ENCODE measurements at places on chromosomes 6 and 20.

DNA sequence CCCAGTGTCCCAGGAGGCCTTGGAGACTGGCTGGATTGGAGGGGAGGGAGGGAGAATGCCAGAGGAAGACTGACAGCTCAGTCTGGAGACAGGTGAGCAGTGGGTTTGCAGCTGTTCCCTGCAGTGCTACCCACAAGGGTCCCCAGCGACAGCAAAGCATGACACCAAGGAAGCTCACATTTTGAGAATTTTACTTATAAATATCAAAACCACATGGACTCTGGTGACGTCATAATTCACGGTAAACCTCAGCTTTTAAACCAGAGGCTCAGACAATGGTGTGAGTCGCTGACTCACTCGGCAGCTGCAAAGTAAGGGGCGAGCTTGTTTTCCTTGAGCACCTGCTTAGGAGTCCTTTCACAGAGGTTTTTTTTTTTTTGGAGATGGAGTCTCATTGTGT is 65.2 kb downstream of the THBS2 start:
- DNase-seq = no peak

DNA sequence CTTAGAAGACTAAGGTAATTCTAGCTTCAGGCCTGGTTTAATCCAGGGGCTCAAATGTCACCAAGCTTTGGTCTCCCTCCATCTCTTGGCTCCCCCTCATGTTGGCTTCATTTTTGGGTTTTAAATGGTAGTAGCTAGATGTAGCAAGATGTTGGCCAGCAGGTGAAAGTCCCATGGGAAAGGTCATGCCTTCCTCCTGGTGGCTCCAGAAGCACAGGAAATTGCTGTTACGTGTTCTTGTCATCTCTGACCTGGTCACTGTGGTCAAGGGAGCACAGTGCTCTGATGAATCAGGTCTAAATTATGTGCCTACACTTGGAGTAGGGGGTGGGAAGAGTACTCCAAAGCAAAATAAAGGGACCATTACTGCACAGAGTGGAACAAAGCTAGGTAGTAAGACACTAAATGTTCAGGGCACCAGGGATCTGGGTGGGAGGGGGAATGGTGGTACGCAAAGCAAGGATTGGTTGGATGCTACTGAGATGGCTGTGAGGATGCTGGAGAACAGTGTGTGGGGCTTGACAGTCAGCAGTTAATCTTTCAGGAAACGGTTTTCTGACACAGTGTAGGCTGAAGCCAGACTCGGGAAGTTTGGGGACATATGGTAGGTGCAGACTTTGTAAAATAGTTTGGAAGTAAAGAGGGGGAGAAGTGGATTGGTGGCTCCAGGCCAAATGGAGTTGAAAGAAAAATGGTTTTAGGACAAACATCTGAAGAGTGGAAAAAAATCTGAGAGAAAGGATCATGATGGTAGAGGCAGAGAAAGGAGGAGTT is 30.1 kb downstream of the CDS2 start:
- DNase-seq = no peak

GRCh38 chr6:58113960-58114359 is 796.5 kb downstream of the PRIM2 start:
- no peak for DNase-seq

DNA sequence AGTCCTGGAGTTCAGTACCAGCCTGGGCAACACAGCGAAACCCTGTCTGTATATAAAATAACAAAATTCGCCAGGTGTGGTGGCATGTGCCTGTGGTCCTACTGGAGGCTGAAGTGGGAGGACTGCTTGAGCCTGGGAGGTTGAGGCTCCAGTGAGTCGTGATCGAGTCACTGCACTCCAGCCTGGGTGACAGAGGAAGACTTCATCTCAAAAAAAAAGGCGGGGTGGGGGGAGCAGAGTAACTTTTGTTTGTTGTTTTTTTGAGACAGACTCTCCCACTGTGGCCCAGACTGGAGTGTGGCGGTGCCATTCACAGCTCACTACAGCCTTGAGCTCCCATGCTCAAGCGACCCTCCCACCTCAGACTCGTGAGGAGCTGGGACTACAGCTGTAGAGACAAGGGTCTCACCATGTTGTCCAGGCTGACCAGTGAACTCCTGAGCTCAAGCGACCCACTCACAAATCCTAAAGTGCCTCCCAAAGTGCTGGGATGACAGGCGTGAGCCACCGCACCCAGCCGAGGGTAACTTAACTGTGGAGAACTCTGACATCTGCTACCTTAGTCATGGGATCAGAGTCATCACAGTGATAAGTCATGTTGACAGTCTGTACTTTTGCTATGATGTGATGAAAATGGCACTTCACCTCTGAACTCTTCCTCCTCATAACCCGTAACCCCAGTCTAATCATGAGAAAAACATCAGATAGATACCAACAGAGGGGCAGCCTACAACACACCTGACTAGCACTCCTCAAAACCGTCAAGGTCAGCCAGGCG is 16.5 kb downstream of the PEDS1 start:
- DNase-seq = no peak

- DNase-seq = no peak
Observed at GRCh38 chr6:151060096-151060765, 179.5 kb upstream of the AKAP12 start.

DNA sequence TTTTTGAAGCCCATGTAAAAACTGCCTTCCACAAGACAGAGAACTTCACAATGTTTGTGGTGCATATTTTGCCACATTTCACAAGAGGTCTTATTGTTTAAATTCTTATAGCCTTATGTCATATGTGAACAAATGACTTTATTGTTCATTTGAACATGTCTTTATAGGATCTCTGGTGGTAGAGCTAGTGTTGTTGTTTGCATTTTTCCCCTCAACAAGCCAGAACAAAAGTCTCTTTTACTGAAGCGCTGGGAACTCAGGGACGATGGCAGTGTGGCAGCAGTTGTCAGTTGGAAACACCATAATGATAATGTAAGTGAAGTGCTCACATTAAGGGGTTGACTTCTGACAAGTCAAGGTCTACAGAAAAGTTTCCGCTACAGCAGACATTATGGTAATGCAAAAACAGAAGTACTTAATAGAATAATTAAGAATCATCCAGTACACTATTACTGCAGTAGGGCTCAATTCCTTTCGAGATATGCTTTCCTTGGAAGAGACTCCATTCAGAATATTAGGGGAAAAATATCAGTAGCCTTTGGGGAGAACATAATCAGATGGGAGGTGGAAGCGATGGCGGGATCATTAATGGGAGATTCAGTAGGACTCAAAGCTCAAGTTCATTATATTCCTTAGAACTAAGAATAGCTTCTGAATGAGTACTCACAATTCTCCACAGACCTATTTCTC is 180.0 kb downstream of the GJA10 start:
- no peak for DNase-seq

GRCh38 chr6:15575357-15576033 is 87.3 kb downstream of the DTNBP1 start:
- DNase-seq = no peak

GRCh38 chr20:63856098-63856511 is 5.2 kb upstream of the ABHD16B start:
- DNase-seq = no peak

DNA sequence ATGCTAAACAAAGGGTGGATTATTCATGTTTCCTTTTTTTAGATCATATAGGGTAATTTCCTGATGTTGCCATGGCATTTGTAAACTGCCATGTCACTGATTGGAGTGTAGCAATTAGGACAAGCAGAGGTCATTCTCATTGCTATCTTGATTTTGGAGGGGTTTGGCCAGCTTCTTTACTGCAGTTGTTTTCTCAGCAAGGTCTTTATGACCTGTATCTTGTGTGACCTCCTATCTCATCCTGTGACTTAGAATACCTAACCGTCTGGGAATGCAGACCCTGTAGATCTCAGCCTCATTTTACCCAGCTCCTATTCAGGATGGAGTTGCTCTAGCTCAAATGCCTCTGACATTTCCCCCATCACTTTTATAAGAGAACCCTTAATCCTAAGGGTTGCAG is 53.6 kb downstream of the CDS2 start:
- no peak for DNase-seq

DNA sequence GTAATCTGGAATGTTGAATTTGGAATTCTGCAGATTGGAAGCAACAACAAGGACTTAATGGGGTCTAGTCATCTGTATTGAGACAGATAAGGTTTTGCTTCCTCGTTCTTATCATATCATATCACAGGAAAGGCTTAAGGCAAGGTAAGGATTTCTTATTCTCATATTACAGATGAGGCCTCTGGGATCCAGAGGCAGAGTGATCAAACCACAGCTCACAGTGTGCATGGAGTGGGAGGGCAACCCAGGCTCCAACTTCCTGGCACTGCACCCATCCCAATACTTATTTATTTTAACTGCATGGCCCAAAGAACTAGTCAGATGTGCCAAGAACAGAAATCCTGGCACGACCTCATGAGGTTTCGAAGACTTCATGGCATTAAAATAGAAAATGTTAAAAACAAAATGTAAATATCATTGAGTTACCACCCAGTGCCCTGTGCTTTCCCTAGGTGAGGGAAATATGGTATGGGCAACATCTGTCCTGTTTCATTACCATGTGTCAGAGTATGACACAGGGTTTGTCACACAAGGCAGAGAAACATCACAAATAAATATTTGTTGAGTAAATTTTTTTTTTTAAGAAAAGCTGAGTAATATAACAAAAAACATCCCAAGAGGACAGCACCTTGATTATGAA is 191.9 kb downstream of the ISM1 start:
- no peak for DNase-seq

DNA sequence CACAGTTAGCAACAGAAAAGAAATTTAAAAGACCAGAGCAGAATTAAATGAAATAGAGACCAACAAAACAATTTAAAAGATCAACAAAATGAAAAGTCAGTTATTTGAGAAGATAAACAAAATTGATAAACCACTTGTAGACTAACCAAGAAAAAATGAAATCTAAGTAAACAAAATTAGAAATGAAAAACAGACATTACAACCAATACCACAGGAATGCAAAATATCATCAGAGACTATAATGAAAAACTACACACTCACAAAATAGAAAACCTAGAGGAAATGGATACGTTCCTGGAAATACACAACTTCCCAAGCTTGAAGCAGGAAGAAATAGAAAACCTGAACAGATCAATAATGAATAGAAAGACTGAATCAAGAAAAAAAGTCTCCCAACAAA is 97.8 kb downstream of the WDR27 start:
- DNase-seq = no peak

DNA sequence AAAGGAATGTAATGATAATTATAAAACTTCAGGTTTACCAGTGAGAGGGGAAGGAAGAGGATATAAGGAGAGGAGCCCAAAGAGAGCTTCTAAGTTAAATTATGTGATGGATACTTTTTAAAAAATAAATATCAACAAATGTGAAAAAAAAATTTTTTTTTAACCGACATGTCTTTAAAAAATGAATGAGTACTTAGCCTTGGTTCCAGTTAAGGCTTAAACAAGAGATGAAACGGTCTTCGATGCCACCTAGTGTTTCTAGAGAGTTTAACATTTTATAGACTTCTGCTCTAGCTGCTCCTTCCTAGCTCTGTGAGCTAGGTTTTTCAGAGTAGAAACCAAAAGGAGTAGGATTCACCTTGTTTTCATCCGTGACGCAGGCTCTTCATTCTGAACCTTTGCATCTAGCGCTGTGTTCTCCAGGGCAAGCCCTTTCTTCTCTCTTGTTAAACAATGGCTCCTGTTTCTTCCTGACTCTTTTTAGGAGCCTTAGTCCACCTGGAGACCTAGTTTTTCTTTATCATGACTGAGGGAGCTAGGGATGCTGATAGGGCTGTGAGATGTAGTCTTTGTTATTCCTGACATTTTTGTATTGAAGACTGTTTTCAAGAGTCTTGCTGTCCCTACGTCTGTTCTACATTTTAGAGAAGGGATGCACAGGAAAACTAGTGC is 42.4 kb upstream of the GNRH2 start:
- peak; percentile 13 for DNase-seq

- DNase-seq = no peak
Observed at GRCh38 chr6:10518557-10519407, 2.4 kb upstream of the GCNT2 start.

DNA sequence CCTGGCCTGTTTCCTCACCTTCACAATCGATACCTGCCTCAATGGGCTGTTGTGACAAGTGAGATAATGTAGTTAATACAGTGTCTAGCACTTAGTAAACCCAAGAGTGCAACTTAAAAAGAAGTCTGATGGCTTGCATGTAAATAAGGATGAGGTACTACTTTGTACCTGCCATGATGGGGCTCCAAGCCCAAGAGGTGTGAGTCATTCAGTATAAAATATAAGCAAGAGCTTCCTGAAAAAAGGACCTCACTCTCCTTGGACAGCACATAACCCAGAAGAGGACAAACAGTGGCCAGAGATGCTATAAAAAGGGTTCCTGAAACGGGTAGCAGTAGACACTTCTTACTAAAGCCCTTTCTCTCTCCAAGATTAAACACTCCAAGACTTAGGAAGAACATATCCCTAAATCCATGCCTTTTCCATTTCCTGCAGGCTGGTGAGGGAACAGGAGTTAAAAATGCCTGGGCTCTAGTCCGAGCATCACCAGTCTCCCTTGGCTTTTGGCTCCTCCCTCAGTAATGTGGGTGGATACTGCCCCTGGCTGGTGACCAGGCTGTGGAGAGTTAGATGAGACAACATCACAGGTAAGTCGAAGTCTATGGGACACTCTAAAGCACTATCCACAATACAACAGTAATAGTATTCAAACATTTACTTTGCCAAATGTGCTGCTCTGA is 4.3 kb downstream of the UBE2V1 start:
- no peak for DNase-seq

DNA sequence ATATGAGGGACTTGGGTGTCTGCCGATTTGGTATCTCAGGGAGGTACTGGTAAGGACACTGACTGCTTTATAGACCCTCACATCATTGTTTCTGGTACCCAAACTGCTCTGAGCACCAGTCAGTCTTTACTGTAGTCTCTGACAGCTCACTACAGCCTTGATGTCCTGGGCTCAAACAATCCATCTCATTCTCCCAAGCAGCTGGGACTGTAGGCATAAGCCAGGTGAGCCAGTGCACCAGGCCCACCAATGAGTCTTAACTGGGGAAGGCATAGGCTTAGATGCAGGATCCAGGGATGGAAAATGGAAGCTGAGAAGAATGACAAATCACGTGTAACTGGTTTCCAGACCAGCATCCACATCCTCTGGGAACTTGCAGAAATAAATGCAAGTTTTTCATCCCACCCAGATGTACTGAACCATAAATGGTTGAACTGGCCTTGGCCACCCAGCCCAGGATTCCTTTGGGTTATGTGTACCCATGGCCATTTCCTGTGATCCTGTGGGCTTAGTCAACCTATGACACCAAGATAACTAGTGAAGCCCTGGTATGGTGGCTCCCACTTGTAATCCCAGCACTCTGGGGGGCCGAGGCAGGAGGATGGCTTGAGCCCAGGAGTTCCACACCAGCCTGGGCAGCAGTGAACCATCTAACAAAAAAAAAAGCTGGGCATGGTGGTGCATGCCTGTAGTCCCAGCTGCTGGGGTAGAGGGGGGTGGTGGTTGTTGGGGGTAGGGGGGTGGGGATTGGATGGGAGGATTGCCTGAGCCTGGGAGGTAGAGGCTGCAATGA is 5.8 kb downstream of the TUBB start:
- no peak for DNase-seq

DNA sequence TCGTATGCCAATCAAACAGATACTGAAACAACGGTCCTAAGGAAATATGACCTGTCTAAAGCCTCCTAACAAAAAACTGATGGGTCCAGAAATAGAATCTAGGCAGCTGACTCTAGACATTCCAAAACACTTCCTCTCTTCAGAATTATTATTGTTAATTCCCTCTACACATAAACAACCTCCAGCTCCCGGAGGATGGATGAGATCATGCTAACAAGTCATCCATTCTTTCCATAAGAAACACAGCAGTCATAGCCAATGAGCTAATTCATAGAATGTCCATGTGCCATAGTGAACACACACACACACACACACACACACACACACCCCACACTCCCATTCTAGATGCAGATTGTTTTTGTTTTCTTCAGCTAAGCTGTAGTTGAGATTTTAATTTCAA is 44.3 kb downstream of the HDGFL1 start:
- no peak for DNase-seq

All from NCI-H187 treated with DMSO at 0.1 percent for 48 hours (cell line).